AML-193 (cell line): ENCODE measurements at places on chromosomes 4 and X.
A peak's percentile ranks its signal among the peaks of the same experiment; 100 is the strongest.

DNA sequence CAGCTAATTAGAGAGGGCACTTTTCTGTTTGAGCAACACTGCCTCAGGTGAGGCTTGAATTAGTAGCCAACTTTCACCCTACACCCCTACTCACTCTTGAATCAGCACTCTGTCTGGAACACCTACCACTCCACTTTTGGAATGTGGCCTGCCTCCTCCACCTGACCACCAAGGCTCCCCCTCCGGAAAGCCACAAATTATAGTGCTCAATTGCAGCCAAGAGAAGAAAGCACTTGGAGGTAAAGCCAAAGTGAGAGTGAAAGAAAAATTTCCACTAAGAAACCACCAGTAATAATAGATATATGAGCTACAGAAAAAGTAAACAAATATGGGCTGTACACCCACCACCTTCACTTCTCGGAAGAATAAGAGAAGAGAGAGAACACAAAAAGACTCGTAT, 41.1 kb downstream of the PPP3CA start:
- no peak for DNase-seq

GRCh38 chr4:14176613-14177012, 549.1 kb upstream of the BOD1L1 start:
- DNase-seq: no peak

GRCh38 chr4:8904666-8905065, 33.0 kb upstream of the HMX1 start:
- no peak for DNase-seq

- DNase-seq: no peak
These were observed 240.8 kb upstream of the DDX53 start for GRCh38 chrX:22758807-22759481.

- DNase-seq: no peak
These were observed 34.8 kb downstream of the SMPX start for GRCh38 chrX:21723084-21723483.

DNA sequence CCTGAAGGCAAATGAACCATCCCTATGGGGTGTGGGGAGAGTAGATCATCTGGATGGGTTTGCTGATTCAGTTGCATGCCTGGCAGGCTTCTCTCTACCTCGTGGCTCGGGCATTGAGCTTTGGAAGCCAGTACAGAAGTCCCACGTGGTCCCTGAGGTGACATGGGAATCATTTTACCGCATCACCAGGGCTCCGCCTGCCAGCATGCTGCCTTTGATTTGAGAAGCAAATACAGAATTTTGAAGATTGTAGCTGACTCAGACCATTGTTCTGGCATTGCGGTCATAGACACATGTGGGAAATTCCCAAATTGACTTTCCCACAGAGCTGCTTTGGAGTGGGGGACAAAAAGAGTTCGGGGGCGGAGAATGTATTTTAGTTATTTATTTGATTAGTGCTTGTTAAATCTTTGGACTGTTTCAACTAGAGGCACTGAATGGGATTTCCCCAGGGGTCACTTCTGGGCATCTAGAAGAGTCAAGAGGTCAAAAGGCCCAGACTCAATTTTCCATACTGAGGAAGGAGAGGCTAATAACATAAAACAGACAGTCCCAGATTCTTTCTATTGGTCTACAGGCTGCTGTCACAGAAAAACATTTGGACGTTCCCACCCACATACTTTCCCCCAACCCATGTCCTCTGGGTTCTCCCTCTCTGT, 79.3 kb downstream of the NHSL2 start:
- DNase-seq: no peak

- no peak for DNase-seq
These were observed 48.6 kb downstream of the LRP2BP start for GRCh38 chr4:185346975-185347601.

GRCh38 chr4:56786955-56787354, 34.5 kb downstream of the SPINK2 start:
- DNase-seq: no peak

DNA sequence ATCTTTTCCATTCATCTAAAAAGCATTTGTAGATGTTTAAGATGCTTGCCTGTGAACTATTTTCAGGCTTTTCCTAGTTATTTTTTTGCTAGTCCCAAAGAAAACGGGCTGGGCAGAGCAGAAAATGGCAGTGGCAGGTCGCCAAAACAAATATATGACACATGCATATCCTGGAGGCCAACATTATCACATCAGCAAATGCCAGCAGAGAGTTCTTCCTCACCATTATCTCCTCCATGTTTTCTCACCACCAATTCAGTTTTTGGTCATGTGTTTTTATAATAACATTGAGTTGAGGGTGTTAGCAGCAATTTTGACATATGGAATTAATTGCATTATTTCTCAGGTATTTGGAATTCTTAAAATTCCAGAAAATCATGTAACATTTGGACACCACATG, 97.9 kb upstream of the EOLA2 start:
- DNase-seq: no peak

DNA sequence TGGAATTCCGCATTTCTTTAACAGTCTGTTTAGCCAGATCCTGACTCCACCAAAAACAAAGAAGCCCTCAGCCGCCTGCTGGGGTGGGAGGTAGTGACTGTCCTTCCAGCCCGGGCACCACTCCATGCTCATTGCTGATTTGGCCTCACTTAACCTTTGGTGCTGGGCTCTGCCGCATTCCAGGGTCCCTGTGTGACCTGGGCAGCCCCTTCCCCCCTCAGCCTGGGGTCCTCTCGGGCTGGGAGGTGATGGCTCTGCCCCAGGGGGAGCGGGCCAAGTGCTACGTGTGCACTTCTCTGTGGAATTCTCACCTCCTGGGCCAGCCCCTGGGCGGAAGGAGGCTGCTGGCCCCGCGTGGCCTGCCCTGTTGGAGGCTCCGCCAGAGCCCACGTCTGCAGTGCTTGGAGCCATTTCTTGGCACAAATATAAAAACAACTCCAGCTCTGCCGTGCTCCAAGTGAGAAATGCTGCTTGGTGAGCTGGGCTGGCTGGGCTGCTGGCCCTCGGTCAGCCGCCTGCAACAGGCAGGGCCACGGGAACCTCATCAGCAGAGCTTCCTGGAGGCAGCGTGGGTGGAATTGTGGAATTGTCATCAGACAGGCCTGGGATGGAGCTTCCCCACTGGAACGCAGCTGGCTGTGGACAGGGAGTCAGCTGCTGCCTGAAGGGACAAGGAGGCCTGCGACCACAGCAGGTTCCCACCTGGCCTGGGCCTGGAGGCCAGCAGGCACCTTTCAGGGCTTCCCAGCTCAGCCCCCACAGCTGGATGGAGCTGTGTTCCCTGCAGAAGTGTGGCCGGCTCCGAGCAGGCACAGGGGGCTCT, 66.0 kb downstream of the TRMT44 start:
- no peak for DNase-seq

DNA sequence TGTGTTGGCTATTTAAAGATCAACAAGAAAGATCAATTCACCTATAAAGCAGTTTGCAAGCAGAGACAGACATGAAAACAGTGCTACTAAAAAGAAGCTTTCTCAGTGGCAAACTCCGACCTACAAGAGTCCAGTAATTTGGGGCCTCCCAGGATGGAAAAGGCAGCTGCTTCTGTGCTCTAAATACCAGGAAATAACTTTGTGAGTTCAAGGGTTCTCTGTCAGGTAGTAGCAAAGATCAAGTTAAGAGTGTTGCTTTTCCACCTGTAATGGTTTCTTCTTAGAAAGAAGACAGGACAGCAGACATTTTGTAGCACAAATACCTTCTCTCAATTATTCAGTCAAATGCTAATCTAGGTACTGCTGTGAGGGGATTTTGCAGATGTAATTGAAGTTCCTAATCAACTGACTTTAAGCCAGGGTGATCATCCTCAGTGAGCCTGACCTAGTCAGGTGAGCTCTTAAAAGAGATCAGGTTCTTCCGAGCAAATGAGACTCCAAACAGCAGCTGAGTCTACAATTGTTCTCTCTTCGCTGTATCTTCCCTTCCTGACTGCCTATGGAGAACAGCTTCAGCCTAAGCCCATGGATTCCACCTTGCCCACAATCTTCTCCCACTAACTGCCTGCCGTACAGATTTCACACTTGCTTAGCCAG, 13.5 kb downstream of the ANKRD17 start:
- DNase-seq: no peak

DNA sequence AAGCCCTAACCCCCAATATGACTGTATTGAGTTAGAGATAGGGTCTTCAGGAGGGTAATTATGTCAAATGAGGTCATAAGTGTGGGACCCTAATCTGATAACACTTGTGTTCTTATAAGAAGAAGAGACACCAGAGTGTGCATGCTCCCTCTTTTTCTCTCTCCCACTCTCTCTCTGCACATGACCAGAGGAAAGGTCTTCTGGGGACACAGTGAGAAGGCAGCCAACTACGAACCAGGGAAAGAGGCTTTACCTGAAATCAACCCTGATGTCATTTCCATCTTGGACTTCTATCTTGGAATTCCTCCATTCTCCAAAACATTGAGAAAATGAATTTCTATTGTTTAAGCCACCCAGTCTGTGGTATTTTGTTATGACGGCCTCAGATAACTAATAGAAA, 97.2 kb upstream of the MAD2L1 start:
- no peak for DNase-seq

DNA sequence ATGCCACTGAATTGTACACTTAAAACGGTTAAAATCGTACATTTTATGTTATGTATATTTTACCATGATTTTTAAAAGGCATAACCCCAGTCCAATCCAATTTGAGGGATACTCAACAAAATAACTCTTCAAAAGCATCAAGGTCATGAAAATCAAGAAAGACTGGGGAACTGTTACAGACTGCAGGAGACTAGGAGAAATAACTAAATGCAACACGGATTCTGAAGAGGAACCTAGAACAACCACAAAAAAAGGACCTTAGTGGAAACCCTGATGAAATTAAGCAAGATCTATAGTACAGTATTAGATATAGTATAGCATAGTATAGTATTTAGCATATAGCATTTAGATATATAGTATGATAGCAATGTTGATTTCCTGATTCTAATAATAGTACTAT, 26.8 kb downstream of the SH3KBP1 start:
- peak; percentile 47 for DNase-seq

- DNase-seq: peak; percentile 5
These were observed 6.6 kb downstream of the GUCY2F start for GRCh38 chrX:109475174-109475891.

GRCh38 chr4:167100120-167100519, 134.2 kb downstream of the SPOCK3 start:
- DNase-seq: no peak

GRCh38 chrX:130413415-130413814, 11.6 kb downstream of the RBMX2 start:
- peak; percentile 55 for DNase-seq

- no peak for DNase-seq
These were observed 166.9 kb upstream of the PCDH10 start for GRCh38 chr4:132982151-132982550.

- no peak for DNase-seq
These were observed 62.3 kb downstream of the LNX1 start for GRCh38 chr4:53529025-53529424.

GRCh38 chrX:118126286-118126685, 9.7 kb upstream of the KLHL13 start:
- DNase-seq: peak; percentile 36

DNA sequence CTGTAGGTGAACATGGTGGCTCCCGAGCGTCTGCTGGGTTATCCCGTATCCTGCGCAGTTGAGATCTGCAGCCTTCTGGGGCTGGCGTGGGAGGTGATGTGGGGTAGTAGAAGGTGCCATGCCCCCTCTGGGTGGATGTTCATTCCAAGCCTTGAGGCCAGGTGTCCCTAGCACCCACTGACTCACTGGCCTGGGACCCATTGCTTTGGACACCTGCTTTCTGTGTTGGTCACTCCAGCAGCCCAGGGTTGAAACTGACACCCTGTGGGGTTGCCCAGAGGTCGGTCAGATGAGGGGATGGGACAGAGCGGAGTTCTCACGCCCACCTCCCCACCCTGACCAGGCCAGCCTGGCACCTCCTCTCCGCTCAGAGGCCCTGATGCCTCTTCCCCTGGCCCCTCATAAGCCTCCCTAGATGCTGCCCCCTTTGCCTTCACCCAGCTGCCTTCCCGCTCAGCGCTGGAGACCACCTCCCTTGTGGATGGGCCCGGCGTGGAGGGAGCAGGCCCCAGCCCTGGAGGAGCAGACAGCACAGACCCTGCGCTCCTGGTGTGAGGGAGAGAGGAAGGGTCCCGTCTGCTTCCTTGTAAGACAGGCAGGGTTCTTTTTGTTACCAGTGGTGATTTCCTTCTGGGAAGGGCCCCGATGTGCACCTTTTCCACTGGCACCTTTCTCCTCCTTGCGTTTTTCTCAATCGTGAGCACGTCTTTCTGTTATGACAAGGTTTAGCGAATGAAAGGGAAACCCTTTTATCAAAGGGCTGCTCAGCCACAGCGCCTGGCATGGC, 2.0 kb downstream of the DOK7 start:
- no peak for DNase-seq

DNA sequence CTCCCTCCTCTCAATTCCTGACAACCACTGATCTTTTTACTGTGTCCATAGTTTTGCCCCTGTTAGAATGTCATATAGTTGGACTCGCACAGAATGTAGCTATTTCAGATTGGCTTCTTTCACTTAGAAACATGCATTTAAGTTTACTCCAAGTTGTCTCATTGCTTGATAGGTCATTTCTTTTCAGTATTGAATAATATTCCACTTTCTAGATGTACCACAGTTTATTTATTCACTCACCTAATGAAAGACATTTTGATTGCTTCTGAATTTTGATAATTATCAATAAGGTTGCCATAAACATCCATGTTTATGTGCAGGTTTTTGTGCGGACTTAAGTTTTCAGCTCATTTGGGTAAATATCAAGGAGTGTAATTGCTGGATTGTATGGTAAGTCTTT, 38.5 kb downstream of the SLC9B1 start:
- no peak for DNase-seq

DNA sequence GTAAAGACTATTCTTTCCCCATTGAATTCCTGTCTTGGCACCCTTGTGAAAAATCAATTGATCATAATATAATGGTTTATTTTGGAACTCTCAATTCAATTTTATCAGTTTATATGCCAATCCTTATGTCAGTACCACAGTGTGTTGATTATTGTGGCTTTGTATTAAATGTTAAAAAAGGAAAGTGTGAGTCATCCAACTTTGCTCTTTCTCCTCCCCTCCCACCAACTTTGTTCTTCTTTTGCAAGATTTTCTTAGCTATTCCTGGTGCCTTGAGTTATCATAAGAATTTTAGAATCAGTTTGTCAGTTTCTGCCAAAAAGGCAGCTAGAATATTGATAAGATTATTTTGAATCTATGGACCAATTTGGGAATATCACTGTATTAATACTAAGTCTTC, 11.2 kb upstream of the RNF175 start:
- DNase-seq: no peak

DNA sequence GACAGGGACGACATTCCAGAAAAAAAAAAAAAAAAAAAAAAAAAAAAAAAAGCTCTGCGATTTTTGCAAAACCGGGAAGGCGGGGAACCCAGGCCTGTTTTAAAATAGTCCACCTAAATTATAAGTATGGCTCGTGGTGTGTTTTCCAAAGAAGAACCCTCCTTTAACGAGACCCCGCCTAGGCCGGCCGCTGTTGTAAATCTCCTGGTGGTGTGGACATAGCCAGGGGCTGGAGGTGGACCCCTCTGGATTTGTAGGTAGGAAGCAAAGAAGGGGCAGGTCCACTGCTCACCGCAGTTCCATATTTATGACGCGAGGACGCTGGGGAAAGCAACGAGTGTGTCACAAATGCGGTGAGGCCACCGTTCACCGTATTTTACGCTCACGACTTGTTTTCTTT, 94.0 kb upstream of the SHOX start:
- DNase-seq: no peak
